ENCODE measurements at places on chromosomes 5 and 9.

GRCh38 chr9:89942643-89943042 lies 337.8 kb downstream of the GADD45G start:
- no peak for DNase-seq

- DNase-seq, result no peak
Observed at GRCh38 chr5:155293605-155294178, 280.1 kb downstream of the KIF4B start.

DNA sequence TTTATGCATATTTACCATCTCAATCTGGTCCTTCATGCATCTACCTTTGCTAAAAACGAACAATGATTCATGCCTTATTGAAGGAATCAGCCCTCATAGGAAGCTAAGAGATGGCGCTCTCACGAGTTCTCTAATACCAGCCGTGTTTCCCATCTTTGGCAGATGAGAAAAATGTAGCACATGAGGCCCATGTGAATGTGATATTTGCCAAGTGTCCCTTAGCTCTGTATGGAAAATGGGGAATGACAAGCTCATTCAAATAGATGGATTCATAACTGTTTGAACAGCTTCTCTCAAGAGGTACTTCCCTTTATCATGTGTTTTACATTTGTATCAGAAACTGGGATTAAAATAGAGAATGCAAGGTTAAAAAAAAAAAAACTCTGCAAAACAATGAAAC lies 66.1 kb downstream of the TTC39B start:
- DNase-seq, result no peak

GRCh38 chr5:54533541-54534190 lies 16.1 kb downstream of the SNX18 start:
- no peak for DNase-seq

DNA sequence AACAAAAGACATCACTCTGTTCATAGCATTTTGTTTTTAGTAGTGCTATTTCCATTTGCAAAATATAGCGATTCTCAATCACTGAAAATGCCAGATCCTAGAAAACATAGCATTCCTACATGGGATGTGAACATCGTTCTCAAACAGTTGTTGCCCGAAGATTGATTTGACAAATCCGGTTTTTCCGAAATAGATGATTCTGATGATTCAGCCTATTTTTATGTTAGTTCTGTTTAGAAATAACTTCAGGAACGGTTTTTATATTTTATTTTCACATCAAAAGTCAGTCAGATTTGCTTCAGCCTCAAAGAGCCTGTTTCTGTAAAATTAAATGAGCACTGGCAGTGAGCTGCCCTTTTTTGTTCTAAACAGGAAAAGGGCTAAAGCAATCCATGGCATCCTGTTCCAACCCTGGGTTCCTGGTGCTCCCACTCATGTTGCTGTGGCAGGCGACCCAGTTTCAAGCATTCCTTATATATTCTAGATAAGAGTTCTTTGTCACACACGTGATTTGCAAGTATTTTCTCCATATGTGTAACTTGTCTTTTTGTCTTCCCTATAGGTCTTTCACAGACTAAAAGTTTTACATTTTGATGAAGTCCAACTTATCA lies 14.2 kb upstream of the PSIP1 start:
- DNase-seq, result no peak

DNA sequence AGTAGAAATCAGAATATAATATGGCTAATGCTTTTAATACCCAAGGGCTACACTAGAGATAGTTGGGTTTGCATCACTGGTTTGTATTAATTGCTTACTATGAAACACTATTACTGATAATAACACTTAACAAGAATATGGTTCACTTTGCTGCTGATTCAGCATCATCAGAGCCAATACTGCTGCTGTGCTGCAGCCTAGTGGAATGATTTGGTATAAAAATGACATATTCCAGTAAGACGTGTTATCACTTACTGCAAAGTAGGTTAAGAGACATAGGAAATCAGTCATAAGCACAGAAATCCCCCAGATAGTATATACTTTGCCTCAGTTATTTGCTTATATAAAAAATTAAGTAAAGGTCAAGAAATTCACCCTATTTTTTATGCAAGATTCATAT lies 2.8 kb downstream of the CDH10 start:
- DNase-seq, result no peak
